ENCODE measurements at places on chromosomes 12 and 14. TPM values are rescaled to one million over a fixed set of nuclear protein-coding genes. Genes with fewer than 3 reads are reported as not detected.
A peak's percentile ranks its signal among the peaks of the same experiment; 100 is the strongest.

ZBTB42 gene
- total RNA-seq = 5.5 TPM

ADSS1 gene
- total RNA-seq = 2.8 TPM

MON2 gene
- 9.5 TPM for total RNA-seq

SPIC gene
- not detected for total RNA-seq

NOS1 gene
- total RNA-seq = 0.03 TPM

TUNAR gene
- not detected for total RNA-seq

SETD1B gene
- total RNA-seq = 5.0 TPM

CCNK gene
- 6.6 TPM for total RNA-seq

MYH6 gene
- not detected for total RNA-seq

GRCh38 chr12:121391619-121392324 lies 8.1 kb upstream of the RNF34 start:
- DNase-seq = no peak

- no peak for DNase-seq
Observed at GRCh38 chr12:65529771-65530435, 251.4 kb downstream of the MSRB3 start.

DNA sequence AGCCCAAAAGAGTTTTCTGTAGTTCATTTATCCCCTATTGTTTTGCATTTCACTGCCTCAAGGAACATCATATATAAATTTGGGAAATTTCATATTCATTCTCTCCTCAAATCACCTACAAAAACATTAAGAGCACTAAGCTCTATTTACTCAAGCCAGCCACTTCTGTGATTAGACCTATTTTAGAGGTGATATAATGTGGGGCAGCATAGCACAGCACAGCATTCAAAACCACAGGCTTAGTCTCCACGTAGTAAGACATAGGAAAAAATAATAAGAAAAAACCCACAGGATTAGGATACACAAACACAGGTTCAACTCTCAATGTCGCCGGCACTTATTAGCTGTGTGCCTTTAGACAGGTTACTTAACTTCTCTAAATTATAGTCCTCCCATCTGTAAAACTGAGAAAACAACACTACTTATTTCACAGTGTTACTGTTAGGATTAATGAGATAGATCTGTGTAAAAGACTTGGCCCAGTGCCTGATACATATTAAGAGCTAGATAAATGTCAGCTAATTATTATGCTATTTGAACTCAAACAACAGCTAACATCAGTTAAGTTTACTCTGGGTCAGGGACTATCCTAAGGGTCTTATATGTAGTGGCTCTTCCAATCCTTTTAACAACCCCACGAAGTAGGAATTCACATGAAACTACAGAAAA lies 20.3 kb downstream of the DCAF5 start:
- DNase-seq = no peak

DNA sequence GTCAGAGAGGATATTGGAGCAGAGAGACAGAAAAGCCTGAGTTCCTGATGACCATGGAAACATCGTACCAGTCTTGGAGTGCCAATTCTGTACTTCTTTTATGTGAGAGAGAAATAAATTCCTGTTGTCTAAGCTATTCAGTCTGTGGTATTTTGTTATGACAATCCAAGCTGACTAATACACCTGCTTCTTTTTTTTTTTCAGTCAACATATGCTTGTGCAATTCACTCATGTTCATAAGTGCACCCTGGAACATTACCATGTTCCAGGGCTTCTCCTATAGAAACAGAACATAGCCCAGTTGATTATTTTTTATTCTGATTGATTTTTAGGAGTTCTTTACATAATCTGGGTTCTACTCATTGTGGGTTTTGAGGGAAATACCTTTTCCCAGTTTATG lies 1.7 kb upstream of the CHPT1 start:
- peak; percentile 29 for DNase-seq

GRCh38 chr12:1161197-1161596 lies 170.2 kb downstream of the ERC1 start:
- no peak for DNase-seq

GRCh38 chr12:38907201-38907923 lies 2.0 kb upstream of the CPNE8 start:
- no peak for DNase-seq

DNA sequence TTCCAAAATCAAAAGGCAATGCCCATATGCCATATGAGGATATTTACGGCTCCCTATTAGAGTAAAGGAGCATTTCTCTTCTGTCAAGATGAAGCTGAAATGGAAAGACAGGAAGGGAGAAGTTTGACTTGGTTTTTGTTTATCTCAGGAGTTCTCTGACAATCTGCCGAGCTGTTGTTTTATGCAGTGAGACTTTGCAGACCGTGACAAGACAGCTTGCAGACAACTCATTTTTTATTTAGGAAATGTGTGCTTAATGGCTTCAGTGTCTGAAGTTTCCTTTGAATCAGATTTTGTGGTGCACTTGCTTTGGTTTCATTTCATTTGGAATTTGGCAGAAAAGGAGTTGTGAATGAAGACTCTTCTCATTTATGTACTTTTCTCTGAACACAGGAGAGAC lies 145.4 kb downstream of the C12orf50 start:
- peak; percentile 14 for DNase-seq

DNA sequence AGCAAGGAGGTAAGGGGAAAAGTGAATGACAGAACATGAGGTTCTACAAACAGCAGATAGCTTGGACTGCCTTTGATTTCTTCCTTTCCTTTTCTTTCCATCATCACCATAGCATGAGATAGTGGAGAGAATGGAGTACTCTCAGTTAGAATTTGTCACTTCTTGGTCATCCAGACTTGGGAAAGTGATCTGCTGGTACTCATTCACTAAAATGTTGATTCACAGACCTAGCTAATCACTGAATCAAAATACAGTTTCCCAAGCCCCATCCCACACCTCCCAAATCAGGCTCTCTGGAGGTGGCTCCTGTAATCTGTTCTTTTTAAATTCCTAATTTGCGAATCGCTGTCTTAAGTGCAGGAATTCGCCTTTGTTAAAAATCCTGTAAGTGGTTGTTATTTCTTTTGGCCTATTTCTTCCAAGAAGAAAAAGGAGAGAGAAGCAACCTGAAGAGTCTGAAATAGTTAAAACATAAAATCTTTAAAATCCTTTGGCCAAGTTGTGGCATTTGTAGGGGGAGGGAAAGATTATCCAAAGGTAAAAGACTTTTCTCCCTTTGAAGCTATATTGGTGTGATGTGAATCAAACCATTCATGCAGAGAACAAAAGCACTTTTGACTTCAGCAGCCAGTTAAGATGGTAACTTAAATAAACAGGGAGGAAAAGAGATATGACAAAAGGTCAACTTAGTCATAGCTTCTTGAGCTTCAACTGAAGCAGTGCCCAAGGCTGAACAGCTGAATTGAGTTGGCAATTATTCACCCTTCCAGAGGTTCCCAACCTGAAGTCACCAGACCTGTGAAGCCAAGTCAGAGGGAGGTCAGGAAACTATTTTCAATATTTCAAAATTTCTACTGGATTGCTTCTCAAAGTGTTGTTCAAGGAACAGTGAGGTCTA lies 255.1 kb upstream of the KRR1 start:
- peak; percentile 97 for DNase-seq

DNA sequence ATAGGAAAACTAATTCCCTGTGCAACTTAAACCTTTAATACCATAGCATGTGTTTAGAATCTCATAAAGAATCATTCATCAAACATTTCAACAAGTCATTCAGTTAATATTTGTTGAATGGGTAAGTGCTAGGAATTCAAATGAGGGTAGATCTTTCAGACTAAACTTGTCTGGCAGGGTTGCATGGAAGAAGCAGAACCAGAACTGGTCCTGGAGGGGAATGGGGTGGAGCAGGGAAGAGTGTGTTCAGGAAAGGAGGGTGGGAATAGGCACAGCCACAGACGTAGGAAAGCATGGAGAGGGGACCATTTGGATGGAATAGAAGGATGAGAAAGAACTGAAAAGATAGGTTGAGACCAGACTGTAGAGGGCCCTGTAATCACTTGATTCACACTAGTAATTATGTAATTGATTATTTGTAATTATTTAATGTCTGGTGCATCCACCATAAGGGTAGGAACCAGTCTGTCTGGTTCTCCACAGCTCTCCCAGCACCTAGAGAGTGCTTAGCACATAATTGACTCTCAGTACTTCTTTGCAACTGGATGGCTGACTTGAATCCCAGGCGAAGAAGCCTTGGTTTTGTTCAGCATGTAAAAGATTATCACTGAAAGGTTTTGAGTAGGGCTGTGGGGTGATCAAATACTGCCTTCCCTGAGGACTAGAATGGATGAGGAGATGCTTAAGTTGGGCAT lies 3.0 kb upstream of the MAP3K9 start:
- no peak for DNase-seq

- peak; percentile 95 for DNase-seq
Observed at GRCh38 chr14:74616507-74616906, 4.5 kb upstream of the LTBP2 start.

DNA sequence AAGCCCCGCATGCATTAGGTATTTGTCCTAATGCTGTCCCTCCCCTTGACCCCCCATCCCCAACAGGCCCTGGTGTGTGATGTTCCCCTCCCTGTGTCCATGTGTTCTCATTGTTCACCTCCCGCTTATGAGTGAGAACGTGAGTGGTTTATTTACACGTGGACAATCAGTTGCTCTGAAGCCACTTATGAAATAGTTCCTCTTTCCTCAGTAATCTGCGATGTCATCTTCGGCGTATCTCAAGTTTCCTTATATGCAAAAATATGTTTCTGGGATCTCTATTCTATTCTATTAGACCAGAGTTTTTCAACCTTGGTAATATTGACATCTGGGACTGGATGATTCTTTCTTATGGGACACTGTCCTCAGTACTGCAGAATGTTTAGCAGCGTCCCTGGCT lies 56.0 kb upstream of the DCD start:
- no peak for DNase-seq

GRCh38 chr14:91193069-91193468 lies 51.4 kb downstream of the GPR68 start:
- no peak for DNase-seq

DNA sequence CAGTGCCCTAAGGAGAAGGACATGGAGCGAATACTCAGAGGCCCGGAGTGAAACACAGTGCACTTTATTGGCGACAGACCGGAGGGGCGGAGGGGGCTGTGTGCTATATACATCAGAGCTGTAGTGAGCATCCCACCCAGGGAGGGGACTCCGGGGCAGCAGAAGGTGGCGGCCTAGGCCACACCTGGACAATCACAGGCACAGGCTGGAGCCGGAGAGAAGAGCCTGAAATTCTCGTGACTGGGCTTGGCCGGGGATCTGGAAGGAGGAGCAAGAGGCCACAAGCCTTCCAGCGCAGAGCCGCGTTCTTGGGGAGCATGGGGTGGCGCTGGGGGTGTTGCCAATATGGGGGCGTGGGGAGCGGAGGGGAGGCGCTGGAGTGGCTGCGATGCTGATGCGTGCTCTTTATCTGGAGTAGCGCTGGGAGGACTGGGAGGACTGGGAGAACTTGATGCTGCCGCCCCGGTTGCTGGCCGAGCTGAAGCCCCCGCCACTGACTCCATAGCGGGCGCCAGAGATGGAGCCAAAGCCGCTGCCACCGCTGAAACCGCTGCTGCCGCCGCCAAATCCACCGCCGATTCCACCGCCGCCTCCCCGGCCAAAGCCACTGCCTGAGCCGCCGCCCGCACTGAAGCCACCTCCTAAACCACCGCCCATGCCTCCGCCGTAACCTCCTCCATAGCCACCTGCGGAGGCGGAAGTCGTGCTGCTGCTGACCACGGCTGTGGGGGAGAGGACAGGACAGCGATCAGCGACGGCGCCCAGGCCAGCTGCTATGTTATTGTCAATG lies 6.1 kb downstream of the KRT3 start:
- no peak for DNase-seq

DNA sequence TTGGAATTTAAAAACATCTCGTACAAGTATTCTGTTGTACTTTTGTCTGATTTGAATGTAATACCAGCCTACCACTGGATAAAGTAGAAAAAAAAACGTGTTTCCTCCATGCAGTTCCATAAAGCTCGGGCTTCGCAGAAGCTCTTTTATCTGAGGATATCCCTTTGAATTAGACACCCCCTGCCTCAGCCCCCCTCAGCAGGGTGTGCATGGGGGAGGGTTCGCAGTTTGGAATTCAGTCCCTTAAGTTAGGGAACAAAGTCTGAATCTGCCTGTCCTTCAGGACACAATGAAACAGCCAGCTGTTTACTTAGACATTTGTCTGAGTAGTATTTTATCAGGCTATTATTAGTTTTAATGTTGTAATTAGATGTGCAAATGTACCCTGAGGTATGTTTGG lies 234.0 kb upstream of the CAND1 start:
- no peak for DNase-seq

Measured in HT1080 (cell line).